Thoracic aorta (tissue), 2 donors: ENCODE measurements at places on chromosomes 2 and 18.

- no peaks in the 10 kb centered on the region for H3K4me1 ChIP-seq
- DNase-seq = no peak
- H3K27me3 ChIP-seq = no peaks in the 10 kb centered on the region
- no peak overlapping the region for H3K4me3 ChIP-seq
Observed at GRCh38 chr18:33152376-33152775, 288.1 kb downstream of the CCDC178 start.

GRCh38 chr2:11758647-11759046 is 12.2 kb downstream of the LPIN1 start:
- no peak overlapping the region for H3K4me3 ChIP-seq
- no peaks in the 10 kb centered on the region for H3K36me3 ChIP-seq
- DNase-seq = no peak
- peaks cover 10% of the 10 kb centered on the region for H3K4me1 ChIP-seq

- DNase-seq = no peak
- no peaks in the 10 kb centered on the region for H3K36me3 ChIP-seq
- peaks cover 3% of the 10 kb centered on the region for H3K4me1 ChIP-seq
- H3K27ac ChIP-seq = no peak overlapping the region
- H3K27me3 ChIP-seq = no peaks in the 10 kb centered on the region
Observed at GRCh38 chr2:86274265-86274917, 63.0 kb downstream of the REEP1 start.

- no peaks in the 10 kb centered on the region for H3K36me3 ChIP-seq
- peaks cover 3% of the 10 kb centered on the region for H3K4me1 ChIP-seq
- no peaks in the 10 kb centered on the region for H3K27me3 ChIP-seq
- no peak overlapping the region for H3K4me3 ChIP-seq
Observed at GRCh38 chr2:202261531-202261930, 4.0 kb upstream of the NOP58 start.

DNA sequence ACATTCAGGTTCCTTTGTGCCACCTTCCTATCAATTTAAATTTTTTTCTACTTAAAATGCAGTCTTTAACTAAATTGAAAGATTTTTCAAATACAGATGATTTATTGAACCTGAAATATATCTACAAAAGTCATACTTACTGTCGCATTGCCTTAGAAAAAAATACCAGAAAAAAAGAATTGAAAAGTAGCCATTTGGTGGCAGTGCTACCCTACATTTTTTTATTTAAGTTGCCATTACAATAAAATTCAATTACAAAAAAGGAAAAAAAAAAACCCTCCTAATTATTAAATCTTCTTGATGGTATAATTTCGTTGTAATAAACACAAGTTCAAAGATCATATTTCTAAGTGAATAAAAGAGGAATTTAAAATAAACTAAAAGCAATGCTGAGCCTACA is 43.4 kb downstream of the DSC3 start:
- no peak overlapping the region for H3K27ac ChIP-seq
- DNase-seq = no peak
- H3K36me3 ChIP-seq = no peaks in the 10 kb centered on the region
- no peaks in the 10 kb centered on the region for H3K4me1 ChIP-seq
- H3K27me3 ChIP-seq = no peaks in the 10 kb centered on the region

GRCh38 chr2:392181-392925 is 104.5 kb upstream of the ALKAL2 start:
- no peaks in the 10 kb centered on the region for H3K4me1 ChIP-seq
- H3K4me3 ChIP-seq = no peak overlapping the region

GRCh38 chr18:24702001-24702515 is 241.6 kb downstream of the HRH4 start:
- no peak overlapping the region for H3K27ac ChIP-seq
- H3K4me1 ChIP-seq = no peaks in the 10 kb centered on the region
- no peak overlapping the region for H3K4me3 ChIP-seq
- H3K27me3 ChIP-seq = no peaks in the 10 kb centered on the region
- no peak for DNase-seq

DNA sequence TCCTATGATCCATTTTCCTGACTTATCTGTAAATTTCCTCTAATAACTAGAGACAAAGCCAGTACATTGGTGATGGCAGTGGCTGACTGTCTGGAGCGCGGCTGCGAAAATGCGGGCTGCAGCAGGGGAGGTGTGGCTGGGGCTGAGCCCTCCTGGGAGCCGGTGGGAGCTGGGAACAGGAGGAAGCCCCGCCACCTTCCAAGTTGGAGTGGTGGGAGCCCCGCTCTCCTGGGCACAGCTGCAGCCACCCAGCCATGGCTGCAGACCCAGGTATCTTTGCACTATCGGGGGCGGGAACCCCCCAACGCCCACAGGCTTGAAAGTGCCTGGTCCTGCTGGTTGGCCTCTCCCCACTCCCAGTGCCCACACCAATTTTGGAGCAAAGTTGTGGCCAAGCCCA is 633.0 kb upstream of the TMEFF2 start:
- no peaks in the 10 kb centered on the region for H3K36me3 ChIP-seq
- DNase-seq = no peak
- no peak overlapping the region for H3K27ac ChIP-seq
- no peak overlapping the region for H3K4me3 ChIP-seq
